Stimulated activated CD8-positive, alpha-beta memory T cell treated with anti-CD3 and anti-CD28 coated beads, Interleukin-7, amount 100 ng/mL, for 1 hour (primary cell): ENCODE measurements at places on chromosomes 2 and 18.
A peak's percentile ranks its signal among the peaks of the same experiment; 100 is the strongest.

DNA sequence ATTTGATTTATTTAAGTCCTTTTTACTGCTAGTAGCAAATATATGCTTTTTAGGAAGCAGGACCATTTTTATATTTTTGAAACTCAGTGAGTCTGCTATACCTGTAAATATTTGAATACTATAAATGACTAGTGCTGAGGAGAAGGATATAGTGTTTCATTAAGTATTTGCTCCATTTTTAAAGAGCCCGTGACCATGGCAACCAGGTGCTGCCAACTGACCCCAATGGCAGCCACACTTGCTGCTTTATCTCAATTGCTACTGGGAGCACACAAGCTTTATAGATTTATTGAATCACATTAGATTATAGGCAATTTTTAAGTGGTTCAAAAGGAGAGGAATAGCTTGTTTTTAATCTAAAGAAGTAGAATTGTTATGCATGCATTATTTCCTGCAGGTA lies 142.0 kb downstream of the SCG2 start:
- DNase-seq, result no peak

- no peak for DNase-seq
Measured at GRCh38 chr2:120310136-120310535, 35.8 kb upstream of the INHBB start.

- DNase-seq, result no peak
Measured at GRCh38 chr2:219638948-219639755, 11.7 kb downstream of the SLC4A3 start.

- no peak for DNase-seq
Measured at GRCh38 chr2:7007846-7008741, 90.9 kb downstream of the RNF144A start.

DNA sequence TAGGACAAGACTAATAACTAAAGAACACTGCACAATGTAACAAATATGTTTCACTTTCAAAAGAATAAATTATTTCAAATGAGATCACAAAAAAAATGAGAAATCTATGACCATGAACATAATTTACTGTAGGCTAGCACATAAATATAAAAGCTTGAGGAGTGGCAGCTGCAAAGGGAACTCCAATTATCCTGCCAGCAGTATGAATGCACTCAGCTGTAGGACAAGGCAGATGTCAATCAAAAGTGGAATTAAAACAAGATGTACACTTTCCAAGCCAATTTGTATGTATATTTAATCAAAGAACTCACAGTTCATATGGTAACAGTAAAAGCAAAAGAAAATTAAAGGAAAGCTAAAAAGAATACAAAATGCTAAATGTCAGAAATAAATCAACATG lies 76.6 kb upstream of the NCKAP5 start:
- DNase-seq, result no peak

- DNase-seq, result no peak
Measured at GRCh38 chr2:197894751-197895274, 90.4 kb downstream of the PLCL1 start.

DNA sequence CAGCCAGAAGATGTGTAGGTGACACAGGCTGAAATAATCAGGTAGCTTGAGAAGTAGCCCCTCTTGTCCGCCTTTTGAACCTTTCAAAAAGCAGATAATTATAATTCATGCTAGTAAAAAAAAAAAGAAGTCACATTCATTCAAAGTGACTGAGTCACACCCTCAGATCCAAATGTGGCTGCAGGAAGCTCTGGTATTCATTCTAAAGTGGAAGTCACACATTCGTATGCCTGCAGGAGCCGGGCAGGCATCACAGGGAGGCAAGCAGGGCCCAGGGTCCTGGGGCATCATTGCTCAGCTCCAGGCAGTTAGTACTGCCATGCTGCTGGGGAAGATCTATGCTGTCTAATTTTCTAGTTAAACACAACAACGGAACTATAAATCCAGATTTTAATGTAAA lies 21.7 kb upstream of the RAB11FIP5 start:
- no peak for DNase-seq

- DNase-seq, result no peak
Measured at GRCh38 chr18:3798032-3798431, 348.1 kb downstream of the TGIF1 start.

GRCh38 chr2:25981596-25982272 lies 563 bp downstream of the KIF3C start:
- no peak for DNase-seq

DNA sequence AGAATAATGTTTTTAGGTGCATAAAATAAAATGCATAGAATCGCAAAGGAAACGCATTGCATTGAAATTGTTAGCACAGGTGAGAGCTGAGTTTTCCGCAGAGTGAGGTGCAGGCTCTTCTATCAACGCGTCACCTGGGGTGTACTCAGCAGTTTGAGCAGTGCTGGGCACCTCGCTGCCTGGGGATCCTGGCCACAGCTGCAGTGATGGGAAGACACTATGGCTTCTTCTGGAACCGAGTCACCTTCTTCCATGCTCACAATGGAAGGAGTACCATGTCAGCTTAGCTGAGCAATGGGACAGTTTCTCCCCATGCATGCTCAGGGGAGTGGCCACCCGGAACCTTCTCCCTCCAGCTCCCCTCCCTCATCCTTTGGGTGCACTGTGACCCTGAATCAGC lies 95.4 kb upstream of the OTOS start:
- DNase-seq, result no peak

DNA sequence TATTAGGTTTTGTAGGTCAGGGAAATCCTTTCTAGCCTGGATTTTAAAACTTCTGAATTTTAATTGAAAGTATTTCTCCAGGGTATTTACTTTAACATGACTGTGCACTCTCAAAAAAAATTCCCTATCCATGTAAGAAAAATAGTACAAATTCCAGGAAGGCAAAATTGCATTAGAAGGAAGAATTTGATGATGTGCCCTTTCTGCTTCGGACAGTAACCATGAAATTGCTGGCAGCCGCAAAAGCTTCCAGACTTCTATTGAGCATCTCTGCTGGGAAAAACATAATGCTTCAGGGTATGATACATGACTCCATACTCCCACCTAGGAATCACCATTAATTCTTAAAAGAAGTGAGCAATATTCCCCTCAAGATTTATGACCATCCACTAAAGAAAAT lies 17.2 kb upstream of the KLF7 start:
- DNase-seq, result no peak

- no peak for DNase-seq
Measured at GRCh38 chr2:86011449-86011941, 94.2 kb downstream of the POLR1A start.

- DNase-seq, result peak; percentile 16
Measured at GRCh38 chr2:100580367-100581276, 17.8 kb downstream of the PDCL3 start.

- no peak for DNase-seq
Measured at GRCh38 chr2:30693821-30694281, 113.4 kb downstream of the CAPN13 start.

DNA sequence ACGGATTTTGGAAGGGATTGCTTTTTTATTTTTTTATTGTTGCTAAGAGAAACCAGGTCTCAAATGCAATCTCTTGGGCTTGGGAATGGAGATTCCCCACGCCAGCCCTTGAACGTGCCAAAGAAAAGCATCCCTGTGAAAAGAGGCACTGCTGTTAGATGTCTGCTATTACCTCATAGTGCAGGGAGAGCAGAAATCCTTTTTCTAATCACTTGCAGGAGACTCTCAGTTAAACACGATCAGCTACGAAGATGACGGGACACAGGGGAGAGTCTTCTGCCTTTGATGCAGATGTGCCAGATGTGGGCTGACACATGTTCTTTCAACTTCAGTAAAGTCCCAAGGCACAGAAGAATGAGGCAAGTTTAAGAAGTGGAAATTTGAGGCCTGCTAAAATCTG lies 381.6 kb upstream of the TRIB2 start:
- no peak for DNase-seq

DNA sequence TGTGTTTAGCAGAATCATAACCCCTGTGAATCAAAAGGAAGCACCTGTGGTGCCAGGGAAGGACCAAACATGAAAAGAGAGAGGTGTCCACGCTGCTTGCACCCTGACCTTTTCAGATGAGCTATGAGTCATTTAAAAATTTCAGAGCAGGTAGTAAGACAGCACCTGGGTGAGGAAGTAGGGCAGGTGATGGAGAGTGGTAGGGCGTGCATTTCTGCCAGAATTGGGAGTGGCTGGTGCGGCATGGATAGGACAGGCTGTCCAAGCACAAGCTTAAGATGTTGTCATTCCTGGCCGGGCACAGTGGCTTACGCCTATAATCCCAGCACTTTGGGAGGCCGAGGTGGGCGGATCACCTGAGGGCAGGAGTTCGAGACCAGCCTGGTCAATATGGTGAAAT lies 36.8 kb downstream of the NPAS2 start:
- no peak for DNase-seq

- no peak for DNase-seq
Measured at GRCh38 chr18:3967359-3968180, 487.5 kb downstream of the DLGAP1 start.

DNA sequence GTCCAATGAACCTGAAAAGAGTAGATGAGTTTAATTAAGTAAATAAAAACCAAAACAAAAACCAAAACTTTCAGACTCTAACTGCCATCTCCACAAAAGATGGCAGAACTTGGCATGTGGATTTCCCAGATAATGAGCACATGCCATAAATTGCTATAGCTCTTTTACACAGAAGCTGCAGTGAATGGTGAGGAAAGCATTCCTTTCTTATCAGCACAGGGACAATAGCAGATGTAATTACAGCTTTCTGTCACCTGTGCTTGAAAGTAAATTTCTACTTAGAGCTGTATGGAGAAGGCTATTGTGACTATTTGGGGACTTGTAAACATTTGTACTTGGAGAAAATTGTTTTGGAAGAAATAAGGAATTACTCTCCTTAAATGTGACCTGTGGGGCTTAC lies 378.4 kb downstream of the RPRM start:
- no peak for DNase-seq

- no peak for DNase-seq
Measured at GRCh38 chr18:9709304-9709877, 1.3 kb downstream of the RAB31 start.

DNA sequence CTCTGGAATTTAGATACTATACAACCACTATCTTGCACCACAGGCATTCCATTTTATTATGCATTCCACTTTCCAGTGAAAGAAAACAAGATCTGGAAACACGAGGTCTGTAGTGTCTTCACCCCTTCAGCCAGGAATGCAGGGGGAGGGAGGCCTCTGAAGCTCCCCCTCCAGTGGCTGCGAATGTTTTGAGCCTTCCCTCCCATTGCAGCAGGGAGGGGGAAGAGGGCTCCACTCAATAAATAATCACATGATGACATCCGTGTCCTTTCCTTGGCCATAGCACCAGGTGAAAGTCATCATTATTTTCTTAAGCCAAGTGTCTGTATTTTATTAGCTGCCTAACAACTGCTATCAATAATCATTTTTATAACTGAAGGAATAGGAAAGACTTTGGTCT lies 38.6 kb downstream of the ALPK2 start:
- DNase-seq, result no peak

GRCh38 chr18:3456686-3457069 lies 6.7 kb downstream of the TGIF1 start:
- no peak for DNase-seq

- no peak for DNase-seq
Measured at GRCh38 chr2:18402-19271, 27.7 kb downstream of the FAM110C start.

- DNase-seq, result no peak
Measured at GRCh38 chr18:73778032-73778359, 369.6 kb downstream of the FBXO15 start.

- no peak for DNase-seq
Measured at GRCh38 chr2:67840460-67841068, 222.2 kb downstream of the C1D start.

DNA sequence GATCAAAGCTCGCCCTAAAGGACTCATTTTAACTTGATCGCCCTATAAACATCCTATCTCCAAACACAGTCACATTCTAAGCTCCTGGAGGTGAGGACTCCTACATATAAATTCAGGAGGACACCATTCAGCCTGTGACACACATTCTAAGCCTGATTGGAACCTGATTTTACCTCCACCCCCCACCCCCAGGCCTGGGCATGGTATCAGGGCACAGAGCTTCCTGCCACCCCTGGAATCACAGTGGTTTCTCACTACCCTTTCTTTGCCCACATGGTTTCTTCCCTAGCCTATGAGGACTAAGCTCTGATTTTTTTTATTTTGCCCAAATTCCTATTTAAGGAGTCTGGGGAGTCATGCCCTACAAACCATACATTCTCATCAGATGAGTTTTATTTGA lies 428.1 kb upstream of the ID2 start:
- DNase-seq, result no peak

DNA sequence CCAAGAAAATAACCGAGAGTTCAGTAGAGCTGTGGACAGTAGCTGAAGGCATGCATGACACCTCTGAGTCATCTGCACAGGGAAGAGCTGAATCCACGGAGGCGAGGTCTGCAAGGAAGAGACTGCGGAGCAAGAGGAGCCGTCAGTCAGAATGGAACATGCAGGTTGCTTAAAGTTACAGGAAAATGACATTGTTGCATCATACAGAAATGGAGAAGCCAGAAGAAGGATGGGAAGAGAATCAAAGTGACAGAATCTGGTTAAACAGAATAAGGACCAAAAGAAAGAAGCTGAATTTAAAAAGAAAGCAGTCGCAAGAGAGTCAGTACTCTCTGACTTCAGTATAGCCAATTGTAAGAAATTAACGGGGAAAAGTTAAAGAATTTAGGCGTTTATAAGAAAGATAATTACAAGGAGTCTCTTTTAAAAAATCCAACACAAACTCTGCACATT lies 533.8 kb downstream of the ADCYAP1 start:
- DNase-seq, result no peak

DNA sequence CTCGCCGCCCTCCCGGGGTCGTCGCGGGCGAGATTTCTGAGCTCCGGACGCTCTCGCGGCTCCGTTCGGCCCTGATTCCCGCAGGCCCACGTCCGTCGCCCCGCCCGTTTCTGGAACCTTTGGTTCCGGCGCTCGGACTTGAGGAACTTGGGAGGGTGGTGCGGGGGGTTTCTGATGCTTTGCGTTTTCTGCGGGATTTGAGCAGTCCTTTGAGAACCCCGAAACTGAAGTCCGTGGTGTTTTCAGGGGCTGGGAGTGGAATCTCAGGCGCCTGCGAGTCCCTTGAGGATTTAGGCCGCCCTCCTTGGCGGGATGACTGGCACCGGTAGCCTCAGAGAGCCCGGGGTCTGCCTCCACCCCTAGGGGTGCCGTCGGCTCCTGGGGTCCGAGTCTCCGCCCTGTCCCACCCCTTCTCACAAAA lies 336 bp downstream of the THNSL2 start:
- DNase-seq, result no peak

DNA sequence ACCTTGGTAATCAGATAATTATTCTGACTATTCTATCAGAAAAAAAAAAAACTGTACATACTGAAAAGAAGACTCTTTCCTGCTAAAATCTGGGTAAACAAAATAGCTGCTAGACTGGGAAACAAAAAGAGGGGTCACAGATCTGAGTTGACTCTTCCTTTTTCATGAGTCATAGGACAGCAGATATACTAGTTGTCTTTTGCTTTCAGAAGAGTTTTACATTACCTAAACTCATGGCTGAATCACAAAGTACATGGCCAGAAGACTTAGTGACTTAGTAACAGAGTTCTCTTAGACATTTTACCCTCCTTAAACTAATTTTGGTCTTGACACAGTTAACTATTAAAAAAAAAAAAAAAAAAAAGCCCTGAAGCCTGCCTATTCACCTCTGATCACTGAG lies 834.0 kb upstream of the FSHR start:
- DNase-seq, result no peak
